ENCODE measurements at places on chromosomes 3 and 15.

DNA sequence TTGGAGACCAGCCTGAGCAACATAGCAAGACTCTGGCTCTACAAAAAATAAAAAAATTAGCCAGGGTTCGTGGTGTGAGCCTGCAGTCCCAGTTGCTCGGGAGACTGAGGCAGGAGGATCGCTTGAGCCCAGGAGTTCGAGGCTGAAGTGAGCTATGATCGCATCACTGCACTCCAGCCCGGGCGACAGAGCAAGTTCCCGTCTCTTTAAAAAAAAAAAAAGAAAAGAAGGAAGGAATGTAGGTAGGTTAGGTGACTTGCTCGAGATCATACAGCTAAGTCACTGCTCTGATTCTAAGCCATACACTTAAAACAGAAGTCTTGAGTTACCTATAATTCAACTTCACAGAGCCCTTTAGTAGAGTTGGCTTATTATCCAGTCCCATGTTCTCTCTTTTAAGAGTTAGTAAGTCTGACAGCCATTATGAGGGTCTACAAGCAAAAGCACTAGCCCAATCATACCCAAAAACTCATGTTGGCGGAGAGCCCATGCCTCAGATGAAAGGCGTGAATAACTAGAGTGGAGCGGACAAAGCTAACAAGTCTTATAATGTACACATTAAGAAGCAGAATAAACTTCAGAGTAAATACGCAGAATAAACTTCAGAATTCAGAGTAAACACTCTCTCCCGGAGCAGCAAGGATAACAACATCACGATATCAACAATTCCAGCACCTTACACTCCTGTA, 768 bp downstream of the AAGAB start:
- no peak for DNase-seq

GRCh38 chr15:76191539-76192244, 119.6 kb downstream of the ETFA start:
- no peak for DNase-seq

GRCh38 chr3:113124256-113124830, 87.0 kb upstream of the BOC start:
- no peak for DNase-seq

DNA sequence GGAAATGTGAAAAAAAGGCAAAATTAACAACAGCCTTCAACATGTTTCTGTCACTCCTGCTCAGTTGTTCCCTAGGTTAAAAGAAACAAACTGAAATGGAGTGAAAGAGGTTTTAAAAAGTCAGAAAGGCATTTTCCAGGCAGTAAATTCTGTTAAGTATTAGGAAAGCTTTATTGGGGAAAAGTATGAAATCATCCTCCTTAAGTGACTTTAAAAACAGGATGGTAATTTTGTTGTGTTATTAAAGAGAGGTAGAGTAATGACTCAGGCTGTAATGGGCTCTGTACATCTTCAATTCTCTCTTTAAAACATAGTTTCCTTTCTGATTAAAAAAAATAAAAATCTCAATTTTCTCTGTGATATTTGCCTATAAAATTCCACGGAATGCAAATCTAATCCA, 81.1 kb downstream of the OTOL1 start:
- no peak for DNase-seq

- DNase-seq, result no peak
These were observed 220.5 kb upstream of the ADAMTS9 start for GRCh38 chr3:64908251-64908685.

GRCh38 chr3:61015859-61016258, 235.4 kb downstream of the FHIT start:
- DNase-seq, result no peak

- no peak for DNase-seq
These were observed 392.4 kb upstream of the PROK2 start for GRCh38 chr3:72177075-72178050.

- no peak for DNase-seq
These were observed 5.5 kb downstream of the RHCG start for GRCh38 chr15:89490814-89491315.
